Stimulated activated CD4-positive, alpha-beta T cell treated with anti-CD3 and anti-CD28 coated beads, Interleukin-4, amount 100 ng/mL, for 48 hours (primary cell): ENCODE measurements at places on chromosomes 5 and 9.

DNA sequence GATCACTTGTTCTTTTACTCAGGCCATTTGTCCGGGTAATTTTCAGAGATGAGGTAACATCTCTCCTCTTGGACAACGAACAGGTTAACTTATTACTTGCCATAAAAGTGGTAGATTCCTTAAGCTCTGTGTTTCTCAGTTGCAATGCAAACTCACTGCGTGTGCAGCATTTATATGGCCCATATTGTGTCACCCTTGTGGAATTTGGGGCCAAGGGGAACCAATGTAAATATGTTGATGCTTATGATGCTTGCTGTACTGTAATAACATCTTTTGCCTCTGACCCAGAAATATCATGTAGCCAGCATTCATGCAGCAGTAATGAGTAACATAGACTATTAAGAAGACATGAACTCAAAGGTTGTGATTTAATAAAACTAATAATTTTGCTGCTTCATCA lies 175.8 kb downstream of the ADAMTS6 start:
- DNase-seq, result no peak

GRCh38 chr5:89580976-89581375 lies 698.0 kb upstream of the MEF2C start:
- no peak for DNase-seq

- DNase-seq, result no peak
Observed at GRCh38 chr9:94164806-94165549, 80.7 kb downstream of the PTPDC1 start.

DNA sequence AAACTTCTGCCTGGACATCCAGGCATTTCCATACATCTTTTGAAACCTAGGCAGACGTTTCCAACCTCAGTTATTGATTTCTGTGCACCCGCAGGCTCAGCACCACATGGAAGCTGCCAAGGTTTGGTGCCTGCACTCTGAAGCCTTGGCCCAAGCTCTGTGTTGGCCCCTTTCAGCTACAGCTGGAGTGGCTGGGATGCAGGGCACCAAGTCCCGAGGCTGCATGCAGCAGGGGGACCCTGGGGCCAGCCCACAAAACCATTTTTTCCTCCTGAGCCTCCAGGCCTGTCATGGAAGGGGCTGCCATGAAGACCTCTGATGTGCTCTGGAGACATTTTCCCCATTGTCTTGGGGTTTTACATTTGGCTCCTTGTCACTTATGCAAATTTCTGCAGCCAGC lies 49.9 kb downstream of the NFX1 start:
- DNase-seq, result no peak

GRCh38 chr9:132169672-132170392 lies 8.0 kb downstream of the NTNG2 start:
- DNase-seq, result peak; percentile 64

DNA sequence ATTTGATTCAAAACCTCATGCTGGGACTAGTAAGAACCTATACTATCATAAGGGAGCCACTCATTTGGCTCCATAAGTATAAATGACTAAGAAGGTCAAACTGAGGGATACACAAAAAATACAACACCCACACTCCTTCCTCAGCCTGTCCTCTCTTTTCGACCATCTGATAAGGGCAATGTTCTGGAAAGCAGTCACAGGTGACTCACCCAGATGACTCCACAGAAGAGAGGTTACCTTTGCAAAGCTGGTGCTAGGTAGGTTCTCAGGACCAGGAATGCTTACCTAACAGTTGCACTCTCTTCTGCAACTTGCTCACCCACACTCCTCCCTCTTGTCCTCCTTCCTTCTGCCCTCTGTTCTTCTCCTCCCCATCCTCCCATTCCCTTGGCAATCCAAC lies 32.9 kb downstream of the LHFPL2 start:
- no peak for DNase-seq

- no peak for DNase-seq
Observed at GRCh38 chr5:156552855-156553358, 225.9 kb downstream of the SGCD start.

DNA sequence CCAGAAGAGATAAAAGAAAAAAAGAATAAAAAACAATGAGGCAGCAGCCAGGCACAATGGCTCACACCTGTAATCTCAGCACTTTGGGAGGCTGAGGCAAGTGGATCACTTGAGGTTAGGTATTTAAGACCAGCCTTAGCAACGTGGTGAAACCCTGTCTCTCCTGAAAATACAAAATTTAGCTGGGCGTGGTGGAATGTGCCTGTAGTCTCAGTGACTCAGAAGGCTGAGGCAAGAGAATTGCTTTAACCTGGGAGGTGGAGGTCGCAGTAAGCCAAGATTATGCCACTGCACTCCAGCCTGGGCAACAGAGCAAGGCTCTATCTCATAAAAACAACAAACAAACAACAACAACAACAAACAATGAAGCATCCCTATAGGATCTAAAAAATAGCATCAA lies 121.5 kb downstream of the HMHB1 start:
- no peak for DNase-seq

- no peak for DNase-seq
Observed at GRCh38 chr5:17219469-17219868, 2.0 kb downstream of the BASP1 start.

GRCh38 chr5:7828269-7828668 lies 22.7 kb downstream of the CFAP90 start:
- DNase-seq, result no peak

DNA sequence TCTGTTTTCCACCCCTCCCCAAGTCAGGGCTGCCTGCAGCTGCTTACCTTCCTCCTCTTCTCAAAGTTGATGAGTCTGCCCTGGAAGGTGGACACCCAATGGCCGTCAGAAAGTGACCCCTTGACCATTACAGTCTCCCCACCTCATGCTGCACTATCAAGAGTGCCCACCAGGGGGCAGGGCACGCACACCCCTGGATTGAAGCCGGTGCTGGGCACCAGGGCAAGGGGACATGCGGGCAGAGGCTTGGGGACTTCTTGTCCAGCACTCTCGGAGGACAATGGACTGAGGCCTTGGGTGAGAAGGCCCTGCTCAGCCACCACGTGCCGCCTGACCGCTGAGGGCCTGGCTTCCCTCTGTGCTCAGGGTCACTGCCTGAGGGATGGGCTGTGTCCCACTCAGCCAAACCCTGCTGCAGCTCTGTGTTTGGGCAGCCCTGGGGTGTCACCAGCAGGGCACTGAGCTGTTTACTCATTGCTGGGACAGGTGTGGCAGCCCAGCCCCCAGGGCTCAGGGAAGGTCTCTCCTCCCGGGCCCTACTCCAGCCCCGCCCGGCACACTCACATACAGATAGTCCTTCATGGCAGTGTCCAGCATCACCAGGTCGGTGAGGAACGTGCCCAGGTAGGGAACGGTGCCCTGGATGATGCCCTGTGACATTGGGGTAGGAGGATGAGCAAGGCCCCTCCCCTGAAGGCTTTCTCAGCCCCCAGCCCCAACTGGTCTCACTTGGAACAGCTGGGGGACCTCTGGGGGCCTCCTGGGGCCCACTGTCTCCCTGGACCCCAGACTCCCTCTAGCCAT lies 17.7 kb downstream of the RALGDS start:
- peak; percentile 45 for DNase-seq

GRCh38 chr9:127347831-127348776 lies 48.9 kb upstream of the SLC2A8 start:
- DNase-seq, result no peak

DNA sequence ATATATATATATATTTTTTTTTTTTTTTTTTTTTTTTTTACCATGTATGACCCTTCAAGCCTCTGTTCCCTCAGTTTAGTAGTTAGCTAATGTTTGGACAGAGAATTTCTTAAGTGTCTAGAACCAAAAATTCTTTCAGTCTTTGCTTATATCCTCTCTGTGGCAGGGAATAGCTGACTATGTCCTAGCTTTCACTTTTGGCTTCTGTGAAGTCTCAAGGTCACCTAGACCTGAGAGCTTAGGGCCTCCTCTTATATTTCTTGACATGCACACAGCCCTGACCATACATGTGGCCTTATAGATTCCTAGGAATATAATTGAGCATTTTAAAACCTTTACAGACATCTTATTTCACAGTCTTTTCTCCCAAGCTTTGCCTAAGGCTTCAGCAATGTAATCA lies 930.8 kb upstream of the CDH9 start:
- no peak for DNase-seq

DNA sequence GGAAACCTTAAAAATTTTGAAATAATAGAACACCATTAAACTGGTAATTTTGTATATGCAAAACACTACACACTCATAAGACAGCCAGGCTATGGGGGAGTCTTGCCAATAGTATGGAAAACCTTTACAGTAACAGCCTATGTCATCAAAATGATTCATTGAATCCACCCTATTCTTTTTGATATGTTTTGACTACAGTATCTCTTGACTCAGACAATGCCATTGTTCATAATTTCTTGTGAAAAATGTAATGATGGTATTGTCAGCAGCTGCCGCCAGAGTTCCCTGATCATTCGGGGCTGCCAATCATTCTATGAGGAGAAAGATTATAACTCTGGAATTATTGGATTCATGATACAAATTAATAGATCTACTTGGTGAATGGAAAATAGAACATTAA lies 101.4 kb upstream of the POC5 start:
- no peak for DNase-seq

DNA sequence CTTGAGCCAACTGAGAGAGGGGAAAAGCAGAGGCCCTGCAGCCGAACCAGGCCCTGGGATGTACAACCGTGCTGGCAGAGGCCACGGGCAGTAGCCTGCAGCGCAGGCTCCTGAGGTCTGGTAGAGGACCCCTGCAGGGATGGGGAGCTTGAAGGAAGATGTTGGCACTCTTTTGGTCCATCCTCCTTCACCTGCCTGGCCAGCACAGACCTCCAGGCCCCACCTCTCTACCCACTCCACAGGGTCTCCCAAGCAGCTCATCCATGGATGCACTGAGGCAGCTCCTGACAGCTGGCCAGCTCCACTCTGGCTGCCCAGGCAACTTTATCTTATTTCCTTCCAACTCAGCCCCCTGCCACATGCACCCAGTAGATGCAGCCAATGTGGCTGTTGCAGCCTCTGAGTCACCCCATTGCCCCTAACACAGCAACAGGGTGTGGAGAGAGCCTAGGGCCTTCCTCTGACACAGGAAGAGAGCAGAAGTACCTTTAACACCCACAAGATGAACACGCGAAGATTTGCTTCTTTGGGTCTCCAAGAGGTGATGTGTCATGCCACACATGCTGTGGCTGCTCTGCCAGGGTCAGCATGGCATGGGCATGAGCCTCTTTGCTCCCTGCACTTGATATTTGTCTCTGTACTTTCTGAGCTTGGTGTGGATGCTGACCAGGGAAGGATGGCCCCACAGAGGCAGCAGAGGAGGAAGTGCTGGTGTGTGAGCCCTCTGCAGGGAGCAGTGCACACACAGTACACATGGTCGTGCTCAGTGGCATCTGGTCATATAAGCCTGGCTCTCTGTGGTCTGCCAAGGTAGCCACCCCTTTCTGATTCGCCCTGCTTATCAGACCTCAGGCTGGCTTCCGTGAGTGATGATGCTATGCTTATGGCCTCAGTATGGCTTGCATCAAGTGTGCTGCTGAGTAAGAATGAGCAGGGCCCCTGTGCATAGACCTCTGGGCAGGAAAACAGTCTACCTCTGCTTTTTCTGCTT lies 117.2 kb downstream of the NRG2 start:
- no peak for DNase-seq

GRCh38 chr5:58804291-58804690 lies 221.4 kb downstream of the RAB3C start:
- no peak for DNase-seq

DNA sequence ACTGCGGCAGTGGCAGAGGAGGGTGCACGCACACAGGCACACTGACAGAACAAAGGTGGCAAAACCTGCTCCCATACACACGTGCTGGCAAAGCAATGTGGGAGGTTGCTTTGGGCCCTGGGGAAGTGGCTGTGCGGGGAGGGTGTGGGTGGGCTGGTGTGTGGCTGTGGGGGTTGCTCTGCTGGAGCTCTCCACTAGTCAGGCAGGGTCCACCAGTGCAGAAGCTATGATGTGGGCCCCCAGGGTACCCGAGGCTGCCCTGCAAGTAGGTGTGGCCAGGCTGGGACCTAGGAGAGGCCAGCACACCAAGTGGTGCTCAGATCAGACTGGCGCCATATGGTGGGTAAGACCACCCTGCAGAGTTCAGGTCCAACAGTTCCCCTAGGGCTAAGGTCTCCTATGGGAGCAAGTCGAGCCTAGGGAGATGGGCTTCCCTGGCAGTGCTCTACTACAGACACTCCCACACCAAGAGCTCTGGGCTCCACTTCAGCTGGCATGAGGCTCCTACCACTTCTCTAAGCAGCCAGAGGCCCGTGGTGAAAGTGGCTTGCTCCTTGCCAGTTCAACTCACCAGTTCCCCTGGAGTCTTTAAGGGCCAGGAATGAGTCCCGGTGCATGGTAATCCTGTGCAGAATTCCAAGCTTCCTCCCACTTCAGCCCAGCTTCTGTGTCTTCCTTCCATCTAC lies 46.2 kb upstream of the IFNE start:
- no peak for DNase-seq

- peak; percentile 89 for DNase-seq
Observed at GRCh38 chr9:89549031-89549644, 51.2 kb upstream of the SEMA4D start.

- DNase-seq, result no peak
Observed at GRCh38 chr5:33441241-33442177, 744 bp downstream of the TARS1 start.

GRCh38 chr5:84869675-84870074 lies 485.0 kb upstream of the EDIL3 start:
- DNase-seq, result no peak

GRCh38 chr5:42570966-42571960 lies 148.0 kb downstream of the GHR start:
- no peak for DNase-seq

DNA sequence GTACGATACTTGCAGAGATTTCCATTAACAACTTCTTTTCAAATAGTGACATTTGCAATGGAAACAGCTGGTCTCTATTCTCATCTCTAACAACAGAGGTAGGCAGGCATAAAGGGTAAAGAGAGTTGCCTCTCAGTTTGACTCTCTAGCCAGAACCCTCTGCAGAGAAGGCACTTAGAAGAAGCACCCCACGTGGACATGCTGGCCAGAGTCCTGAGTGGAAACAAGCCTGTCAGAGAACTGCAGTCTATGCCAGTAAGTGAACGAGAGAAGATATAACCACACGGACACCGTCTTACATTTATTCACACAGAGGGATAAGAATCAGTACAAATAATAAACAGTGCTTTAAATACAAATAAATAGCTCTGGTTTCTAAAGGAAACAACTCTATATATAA lies 11.0 kb upstream of the LHX6 start:
- no peak for DNase-seq

GRCh38 chr5:180589771-180590542 lies 1.3 kb downstream of the SCGB3A1 start:
- DNase-seq, result no peak

GRCh38 chr5:50582699-50583098 lies 83.7 kb upstream of the PARP8 start:
- no peak for DNase-seq
